ENCODE measurements at places on chromosomes 7 and 10.

DNA sequence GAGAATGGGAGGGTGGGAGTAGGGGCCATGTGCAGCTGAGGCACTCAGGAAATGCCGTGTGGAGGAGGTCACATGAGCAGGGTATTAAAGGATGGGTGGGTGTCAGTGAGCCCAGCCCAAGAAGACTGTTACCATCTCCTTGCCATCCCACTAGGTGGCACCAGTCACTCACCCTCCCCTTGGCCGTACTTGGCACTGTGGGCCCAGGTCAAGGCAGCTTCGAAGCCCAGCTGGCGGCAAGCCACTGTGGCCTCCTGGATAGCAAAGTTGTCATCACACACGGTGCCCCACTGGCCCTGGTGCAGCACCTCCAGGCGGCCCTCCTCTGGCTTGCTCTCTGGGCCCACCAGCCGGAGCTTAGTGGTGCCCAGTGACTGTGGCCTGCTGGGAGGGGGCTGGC lies 5.4 kb downstream of the LOXL4 start:
- no peak for DNase-seq

GRCh38 chr10:104456802-104457542 lies 103.3 kb downstream of the CFAP58 start:
- no peak for DNase-seq

- DNase-seq: no peak
These were observed 154.9 kb downstream of the ZMYND11 start for GRCh38 chr10:290026-290725.

GRCh38 chr10:22700489-22700888 lies 13.9 kb downstream of the PIP4K2A start:
- DNase-seq: no peak

DNA sequence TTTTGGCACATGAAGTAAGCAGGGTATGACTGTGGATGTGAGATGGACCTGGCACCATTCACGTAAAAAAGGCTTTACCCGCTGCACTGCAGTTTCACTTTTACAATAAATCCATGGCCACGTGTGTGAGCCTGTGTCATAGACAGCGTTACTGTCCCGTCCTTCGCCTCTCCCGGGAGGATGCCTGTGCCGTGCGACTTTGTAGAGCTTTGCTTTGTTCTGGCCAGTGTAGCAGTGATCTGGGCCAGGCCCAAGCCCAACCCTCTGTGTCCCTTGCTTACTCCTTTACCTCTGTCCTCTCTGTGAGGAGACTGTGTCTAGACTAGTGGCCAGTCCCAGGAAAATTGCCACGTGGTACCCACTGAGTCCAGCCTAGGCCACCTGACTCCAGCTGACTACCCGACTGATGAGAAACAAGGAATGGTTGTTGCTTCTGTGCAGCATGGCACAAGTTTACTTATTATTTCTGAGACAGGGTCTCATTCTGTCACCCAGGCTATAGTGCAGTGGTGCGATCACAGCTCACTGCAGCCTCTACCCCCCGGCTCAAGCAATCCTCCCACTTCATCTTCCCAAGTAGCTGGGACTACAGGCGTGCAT lies 48.1 kb downstream of the JAKMIP3 start:
- peak; percentile 1 for DNase-seq

DNA sequence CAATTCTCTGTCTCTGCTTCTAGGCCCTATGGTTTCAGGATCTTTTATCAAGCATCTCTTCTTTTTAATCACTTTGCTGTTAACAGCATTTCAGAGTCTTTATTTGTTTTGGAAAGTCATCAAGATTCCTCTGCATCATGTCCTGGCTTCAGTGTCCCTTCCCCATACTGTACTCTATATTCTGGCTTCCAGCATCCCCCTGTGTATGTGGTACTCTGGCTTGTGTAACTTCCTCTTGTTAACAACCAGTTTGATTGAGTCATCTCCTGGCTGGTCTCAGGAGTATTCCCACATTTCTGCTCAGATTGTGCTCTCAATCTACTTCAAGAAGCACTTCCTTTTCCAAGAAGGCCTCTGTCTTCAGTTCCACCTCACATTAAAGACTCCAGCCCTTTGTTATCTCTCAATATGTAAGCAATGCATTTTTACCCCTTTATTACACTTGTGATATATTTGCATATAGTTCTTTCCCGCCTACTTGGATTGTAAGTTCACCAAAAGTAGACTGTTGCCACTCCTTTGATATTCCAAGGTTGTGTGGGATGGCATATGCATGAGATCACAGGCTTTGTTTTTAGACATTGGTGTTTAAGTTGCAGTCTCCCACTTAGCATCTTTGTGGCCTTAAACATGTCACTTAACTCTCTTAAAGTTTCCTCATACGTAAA lies 15.1 kb upstream of the ATE1 start:
- DNase-seq: no peak

DNA sequence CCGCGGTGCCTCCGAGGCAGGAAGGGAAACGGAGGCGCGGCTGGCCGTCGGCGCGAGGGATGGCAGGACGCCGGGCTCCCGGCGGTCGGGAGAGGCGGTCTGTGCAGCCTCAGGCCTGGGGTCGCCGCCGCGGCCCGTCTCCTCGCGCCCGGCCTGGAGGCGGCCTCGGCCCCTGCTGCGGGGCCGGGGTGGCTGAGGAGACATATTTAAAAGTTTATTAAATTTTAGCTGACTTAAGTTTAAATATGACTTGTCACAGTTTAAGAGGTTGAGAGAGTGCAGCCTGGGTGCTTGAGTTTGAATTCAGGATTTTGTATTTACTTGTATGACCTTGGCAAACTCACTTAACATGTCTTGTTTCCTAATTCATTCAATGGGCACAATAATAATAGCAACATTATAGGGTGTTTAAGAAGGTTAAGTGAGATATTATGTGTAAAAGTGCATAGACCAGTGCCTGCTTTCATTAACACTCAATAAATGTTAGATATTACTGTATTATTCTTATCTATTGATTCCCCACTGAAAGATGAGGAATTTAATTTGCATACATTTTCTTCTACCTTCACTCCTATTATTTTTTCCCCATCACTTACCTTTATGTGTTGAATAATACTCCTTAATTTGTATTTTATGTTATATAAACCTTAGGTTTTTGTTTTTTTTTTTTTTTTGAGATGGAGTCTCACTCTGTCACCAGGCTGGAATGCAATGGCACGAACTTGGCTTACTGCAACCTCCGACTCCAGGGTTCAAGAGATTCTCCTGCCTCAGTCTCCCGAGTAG lies 718 bp downstream of the DYNC2I1 start:
- no peak for DNase-seq

GRCh38 chr7:15407910-15408309 lies 153.9 kb downstream of the AGMO start:
- no peak for DNase-seq

DNA sequence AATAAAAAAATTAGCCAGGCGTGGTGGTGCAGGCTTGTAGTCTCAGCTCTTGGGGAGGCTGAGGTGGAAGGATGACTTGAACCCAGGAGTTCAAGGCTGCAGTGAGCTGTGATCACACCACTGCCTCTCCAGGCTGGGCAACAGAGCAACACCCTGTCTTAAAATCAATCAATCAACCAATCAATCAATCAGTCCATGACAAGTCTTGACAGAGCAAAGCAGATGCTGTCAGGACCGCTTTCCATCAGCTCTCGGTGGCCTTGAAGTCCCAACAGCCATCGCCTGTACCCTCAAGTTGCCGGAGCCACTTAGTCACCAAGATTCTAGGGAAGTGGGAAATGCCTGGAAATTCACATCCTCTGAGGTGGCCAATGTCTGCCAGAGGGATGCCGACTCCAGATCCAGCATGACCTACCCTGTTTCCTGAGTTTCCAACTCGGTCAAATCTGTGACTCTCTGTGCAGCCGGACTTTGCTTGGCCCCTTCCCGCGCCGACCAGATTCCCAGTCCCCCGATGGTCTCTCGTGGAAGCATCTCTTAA lies 871 bp upstream of the CCL24 start:
- DNase-seq: no peak

GRCh38 chr7:130493275-130493873 lies 1.5 kb downstream of the MEST start:
- DNase-seq: no peak

DNA sequence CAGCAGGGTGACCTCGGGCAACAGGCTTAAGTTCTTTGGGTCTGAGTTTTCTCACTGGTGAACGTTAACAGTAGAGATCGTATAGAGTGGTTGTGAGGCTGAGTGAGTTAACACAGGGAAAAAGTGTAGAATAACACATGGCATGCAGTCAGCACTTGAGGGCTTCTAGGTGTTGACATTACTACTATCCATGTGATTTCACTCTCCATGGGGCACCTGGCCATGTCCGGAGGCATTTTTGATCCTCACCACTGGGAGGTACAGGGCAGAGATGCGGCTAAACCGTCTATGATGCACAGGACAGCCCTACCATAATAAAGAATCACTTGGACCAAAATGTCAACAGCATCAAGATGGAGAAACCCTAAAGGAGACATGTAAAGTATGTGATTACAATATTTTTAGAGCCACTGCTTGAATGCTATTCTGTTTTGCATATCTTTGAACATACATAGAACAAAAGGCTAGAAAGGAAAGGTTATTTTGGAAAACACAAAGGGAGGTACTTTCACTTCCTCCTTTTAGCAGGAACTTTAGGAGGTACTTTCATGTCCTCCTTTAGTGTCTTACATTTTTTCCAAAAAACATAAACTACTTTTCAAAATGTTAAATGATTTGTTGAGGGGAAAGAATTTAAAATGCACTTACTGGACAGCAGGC lies 44.3 kb downstream of the NOD1 start:
- no peak for DNase-seq

GRCh38 chr10:104548090-104548489 lies 93.0 kb upstream of the SORCS3 start:
- no peak for DNase-seq

DNA sequence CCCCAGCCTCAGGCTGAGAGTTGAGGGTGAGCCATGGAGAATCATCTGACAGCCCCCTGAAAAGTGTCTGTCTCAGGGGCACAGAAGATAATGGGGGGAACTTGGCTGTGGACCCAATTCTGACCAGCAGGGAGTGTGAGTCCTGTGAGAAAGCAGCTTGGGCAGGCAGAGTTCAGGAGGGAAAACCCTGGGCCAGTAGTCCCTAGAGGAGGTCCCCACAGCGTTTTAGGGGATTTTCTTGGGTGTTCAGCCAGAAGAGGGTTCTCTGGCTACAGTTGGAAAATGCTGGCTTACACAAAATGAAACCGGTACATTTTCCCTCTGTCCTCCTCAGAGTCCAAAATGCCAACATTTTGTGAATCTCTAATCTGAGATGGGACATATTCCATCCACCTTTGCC lies 35.8 kb upstream of the TRIM8 start:
- no peak for DNase-seq

DNA sequence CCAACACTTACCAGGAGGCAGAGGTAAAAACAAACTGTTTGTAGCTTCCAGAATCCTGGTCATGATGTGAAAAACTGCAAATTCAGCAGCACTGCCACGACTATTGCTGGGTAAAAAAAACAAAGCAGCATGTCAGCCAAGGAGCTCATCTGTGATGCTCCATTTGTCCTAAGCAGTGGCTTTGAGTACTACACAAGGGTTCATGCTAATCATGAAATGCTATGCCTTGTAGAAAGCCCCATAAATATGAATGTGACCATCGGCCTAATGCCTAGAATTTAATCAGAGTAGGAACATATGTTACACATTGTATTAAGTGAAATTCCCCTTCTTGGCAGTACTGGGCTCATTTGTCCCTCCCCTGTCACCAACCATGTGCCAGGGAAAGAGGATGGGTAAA lies 95.4 kb downstream of the GSAP start:
- no peak for DNase-seq

GRCh38 chr10:79093658-79094411 lies 25.1 kb downstream of the ZMIZ1 start:
- peak; percentile 52 for DNase-seq

DNA sequence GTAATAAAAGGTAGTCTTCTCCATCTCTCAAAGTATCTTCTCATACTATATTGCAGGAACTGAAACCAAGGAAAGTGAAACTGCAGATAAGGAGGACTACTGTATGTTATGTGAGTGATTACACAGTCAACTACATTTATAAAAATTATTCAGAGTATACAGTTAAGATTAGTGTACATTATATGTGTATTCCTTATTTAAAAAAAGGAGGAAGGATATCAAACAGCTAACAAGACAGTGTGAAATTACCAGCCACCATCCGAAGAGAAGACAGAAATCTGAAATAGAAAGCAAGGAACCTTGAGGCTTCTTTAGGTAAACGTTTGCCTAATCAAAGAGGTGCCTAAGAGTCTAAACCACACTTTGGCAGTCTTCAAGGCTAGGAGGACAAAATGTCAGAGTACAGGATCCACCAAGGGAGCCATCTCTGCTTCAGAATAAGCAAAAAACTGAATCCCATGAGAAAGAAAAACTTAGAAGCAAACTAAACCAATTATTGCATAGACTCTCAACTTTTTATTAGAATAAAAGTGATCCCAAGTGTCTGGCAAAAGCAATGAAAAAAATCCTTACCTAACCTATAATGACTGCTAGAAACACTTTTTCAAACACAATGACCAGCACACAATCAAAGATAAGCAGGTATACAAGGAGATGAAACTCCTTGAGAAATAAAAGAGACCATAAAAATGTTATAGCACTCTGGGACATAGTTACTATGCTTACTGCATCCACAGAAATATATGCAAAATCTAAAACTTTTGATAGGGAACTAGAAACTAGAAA lies 6.4 kb downstream of the USP6NL start:
- DNase-seq: no peak

- no peak for DNase-seq
These were observed 657.7 kb upstream of the MBL2 start for GRCh38 chr10:53430127-53430891.

DNA sequence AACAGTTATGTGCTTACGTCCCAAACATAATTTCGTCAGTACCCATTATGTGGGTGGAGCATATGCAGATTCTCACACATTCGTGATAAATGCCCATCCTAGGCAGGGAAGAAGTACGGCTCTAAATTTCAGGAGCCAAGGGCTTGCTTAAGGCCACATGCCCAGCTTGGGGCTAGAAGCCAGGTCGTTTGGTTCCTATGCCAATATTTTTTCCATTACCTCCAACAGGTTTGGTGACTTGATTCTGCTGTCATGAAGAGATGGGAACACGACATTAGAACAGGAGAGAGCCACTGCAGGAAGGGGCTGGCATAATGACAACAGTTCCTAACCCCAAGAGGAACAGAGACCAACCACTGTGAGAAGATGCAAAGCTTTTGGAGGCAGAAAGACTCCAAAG lies 85.1 kb downstream of the HIPK2 start:
- DNase-seq: no peak

GRCh38 chr7:78400038-78400437 lies 601.5 kb downstream of the PHTF2 start:
- DNase-seq: no peak

- no peak for DNase-seq
These were observed 348.5 kb downstream of the CXCL12 start for GRCh38 chr10:44036425-44036824.

GRCh38 chr10:81019029-81019890 lies 481.6 kb downstream of the SH2D4B start:
- no peak for DNase-seq

DNA sequence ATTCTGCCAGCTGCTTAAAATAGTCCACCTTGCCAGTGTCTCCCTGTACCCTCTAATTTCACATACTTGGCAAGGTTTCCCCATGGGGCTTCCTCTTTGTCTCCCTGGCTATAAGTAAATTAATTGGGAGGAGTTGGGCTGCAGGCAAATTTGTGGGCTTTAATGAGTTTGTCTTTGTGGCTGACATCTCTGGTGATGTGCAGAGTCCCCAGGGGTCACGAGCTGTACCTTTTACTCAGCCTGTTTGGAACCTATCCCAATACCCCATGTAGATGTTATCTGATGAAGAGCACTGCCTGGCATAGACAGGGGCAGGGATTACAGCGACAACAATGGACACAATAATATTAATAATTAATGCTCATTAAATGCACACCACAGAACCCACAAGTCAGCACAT lies 132.5 kb downstream of the SLIT1 start:
- DNase-seq: no peak

All from uterus (tissue), 4 donors.